IMR-90 (cell line): ENCODE measurements at places on chromosomes 1 and 21. TPM values are rescaled to one million over a fixed set of nuclear protein-coding genes. Genes with fewer than 3 reads are reported as not detected.
A peak's percentile ranks its signal among the peaks of the same experiment; 100 is the strongest.

DNA sequence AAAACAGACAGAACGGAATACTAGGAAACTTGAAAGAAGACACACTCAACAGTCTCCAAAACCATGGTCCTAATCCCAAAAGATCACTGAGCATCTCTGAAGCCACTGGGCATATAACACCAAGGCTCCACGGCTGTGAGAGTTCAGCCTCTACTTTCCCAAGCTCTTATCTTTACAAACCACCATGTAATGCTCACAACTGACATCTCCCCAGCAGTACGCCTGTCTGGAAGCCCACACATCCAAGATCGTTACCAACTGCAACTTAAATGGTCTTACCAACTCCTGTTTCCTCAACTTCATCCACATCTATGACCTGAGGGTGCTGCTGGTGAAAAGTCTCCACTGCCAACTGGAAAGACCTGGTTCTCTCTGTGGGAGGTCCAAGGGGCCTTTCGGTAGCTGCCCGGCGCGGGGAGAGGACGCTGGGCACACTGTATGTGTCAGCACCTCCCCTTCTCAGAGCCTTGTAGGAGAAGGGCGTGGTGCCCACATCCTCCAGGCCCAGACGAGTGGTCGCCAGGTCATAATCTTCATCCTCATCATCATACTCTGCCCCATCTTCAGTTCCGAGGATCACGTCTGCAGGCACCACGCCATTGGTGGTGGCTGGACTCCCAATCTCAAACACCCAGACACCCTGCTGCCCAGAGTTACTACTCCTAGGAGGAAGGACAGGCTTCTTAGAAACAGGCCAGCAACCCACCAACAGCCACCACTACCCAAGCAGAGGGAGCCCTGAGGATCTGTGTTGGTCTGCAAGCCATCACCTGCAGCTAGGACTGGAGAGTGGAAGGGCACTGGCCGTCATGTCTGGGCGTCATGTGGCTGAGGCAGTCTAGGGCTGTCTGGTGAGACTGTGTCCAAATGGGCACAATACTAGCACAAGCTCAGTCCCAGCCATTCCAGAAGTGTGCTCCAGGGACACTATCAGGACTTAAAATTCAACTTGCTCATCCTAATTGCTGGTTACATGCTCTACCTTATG, 23.0 kb downstream of the NID1 start:
- DNase-seq = no peak

- DNase-seq = no peak
Observed at GRCh38 chr1:218557731-218558130, 212.6 kb downstream of the TGFB2 start.

- DNase-seq = no peak
Observed at GRCh38 chr1:17881761-17882160, 126.6 kb downstream of the ACTL8 start.

- DNase-seq = peak; percentile 23
Observed at GRCh38 chr1:10374442-10374860, 24.4 kb upstream of the PGD start.

DNA sequence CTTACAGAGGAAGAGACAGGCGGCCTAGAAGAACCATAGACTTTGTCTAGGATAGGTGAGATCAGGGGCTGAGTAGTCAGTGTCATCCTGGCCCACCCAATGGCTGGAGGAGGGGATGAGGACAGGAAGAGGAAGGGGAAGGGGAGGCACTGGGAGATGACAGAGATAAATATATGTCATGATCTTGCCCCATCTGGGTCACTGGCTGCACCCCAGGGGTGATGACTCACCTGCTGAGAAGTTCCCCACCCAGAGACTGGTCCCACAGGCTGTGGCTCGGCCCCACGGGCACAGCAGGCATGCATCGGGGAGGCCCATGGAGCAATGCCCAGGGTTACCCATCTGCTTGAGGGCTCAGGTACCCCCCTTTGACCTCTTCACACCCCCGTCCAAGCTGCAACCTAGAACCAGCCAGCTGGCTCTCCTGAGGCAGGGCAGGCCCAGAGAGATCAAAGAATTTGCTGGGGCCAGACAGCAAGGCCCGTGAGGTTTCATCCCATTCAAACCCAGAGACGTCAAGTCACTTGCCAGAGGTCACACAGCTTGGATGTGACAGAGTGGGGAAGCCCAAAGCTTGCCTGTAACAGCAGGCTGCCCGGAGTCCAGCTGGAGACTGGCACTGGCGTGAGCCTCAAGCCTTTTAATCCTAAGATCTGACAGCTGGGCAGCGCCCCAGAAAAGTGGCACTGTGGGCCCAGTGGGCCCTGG, 34.7 kb upstream of the CASZ1 start:
- no peak for DNase-seq

- DNase-seq = no peak
Observed at GRCh38 chr21:46304955-46305354, 18.7 kb downstream of the C21orf58 start.

DNA sequence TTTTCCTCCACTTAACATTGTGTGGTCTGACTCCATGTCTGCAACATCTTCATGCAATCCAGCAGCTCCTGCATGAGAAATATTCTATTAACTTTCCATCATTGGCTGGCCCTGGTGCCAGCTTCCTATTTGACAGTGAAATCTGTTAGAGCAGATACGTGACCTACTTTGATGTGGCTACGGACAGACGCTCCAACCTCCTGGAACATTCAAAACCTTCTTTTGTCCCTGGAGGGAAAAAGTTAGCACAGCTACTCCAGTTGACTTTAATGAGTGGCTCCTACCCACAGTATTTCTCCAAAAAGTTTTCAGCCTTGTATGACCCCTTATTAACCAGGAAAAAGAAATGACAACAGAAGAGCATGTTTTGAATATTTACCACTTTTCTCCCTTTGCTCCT, 22.0 kb downstream of the PRAMEF20 start:
- DNase-seq = no peak

- no peak for DNase-seq
Observed at GRCh38 chr1:88060750-88061491, 623.2 kb upstream of the PKN2 start.

DNA sequence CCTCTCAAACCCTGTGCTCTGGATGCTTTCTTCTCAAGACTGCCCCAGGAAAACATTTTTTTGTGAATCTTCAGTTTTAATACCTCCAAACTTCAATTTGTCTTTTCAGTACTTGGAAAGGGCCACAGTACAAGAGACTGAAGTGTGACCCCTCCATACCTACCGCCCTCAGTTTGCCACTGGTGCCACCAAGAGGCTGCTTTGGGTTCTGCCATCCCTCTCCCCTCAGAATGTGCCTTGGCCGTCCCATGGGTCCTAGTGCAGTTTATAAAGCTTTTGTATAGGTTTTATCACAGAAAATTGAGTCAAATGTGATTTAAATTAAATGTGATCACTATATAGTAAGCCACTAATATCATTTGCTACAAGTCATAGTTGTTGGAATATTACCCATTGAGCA, 60.8 kb upstream of the PGD start:
- peak; percentile 34 for DNase-seq

DNA sequence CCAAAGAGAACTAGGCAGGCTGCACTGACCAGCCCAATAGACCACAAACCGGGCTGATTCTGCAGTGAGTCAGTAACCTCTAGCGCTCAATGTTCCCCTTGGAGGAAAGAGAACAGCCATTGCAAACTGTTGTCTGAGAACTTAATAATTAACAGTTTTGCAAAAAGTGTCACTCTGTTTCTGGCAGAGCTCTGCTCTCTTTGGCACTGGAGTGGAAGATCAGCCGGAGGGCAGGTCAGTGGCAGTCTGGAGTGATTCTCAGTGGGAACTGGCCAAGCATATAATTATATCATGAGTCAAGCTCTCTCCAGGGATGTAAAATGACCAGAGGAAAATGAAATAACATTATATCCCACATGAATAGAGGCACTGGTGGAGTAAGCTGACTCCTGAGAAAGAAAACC, 238.3 kb downstream of the HLX start:
- peak; percentile 77 for DNase-seq

GRCh38 chr1:244092293-244092963, 41.3 kb downstream of the ZBTB18 start:
- peak; percentile 67 for DNase-seq

DNA sequence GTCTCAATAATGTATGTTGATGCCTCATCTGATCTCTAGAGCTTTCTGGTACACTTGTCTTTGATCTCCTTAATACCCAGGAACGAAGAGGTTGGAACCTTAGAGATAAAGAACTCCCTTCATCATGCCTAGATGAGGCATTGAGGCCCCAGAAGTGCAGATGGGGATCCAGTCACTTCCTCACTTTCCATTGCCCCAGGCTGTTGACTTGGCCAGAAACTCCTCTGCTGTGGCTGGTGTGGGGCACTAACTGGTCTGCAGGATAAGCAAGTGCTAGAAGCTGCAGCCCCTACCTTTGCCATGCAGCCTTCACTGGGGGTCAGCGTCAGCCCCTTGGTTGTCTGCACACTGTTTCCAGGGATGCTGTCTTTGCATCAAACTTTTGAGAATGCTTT, 49.9 kb downstream of the STUM start:
- DNase-seq = no peak

DNA sequence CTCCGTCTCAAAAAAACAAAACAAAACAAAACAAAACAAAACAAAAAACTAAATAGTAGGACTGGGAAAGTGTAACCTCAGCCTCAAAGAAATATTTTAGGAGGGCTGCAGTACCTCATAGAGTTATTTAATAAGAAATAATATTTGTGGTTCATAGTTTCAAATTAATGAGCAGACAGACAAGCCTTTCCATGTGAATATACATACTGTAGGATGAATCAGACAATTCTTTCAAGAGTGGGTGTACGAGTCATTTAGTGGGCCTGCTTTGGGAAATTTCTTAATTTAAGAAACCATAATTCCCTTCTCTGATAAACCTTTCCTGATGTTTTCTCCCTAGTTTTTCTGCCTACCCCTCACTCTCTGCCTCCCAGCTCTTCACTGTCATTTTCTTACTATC, 52.5 kb downstream of the CDC14A start:
- DNase-seq = peak; percentile 54

GRCh38 chr1:201586806-201587205, 47.9 kb downstream of the NAV1 start:
- DNase-seq = no peak

- DNase-seq = peak; percentile 42
Observed at GRCh38 chr1:162141281-162142054, 72.0 kb downstream of the NOS1AP start.

- DNase-seq = no peak
Observed at GRCh38 chr1:231750296-231750695, 123.7 kb downstream of the DISC1 start.

- DNase-seq = no peak
Observed at GRCh38 chr21:34977333-34977732, 71.8 kb downstream of the RUNX1 start.

GRCh38 chr1:192916021-192916420, 107.2 kb downstream of the RGS2 start:
- no peak for DNase-seq

DNA sequence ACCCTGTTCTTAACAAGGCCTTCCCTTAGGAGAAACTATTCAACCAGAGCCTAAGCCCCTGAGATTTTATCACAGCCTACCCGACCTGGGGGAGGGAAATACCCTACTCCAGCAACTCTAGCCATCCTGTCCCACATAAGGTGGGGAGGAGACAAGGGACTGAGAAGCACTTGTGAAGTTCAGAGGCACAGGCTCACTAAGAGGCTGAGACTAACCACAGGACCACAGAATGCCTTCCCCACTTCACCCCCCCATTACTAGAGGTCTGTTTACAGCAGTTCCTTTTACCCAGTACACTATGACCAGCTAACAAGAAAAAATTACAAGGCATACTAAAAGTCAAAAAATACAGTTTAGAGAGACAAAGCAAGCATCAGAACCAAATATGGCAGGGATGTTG, 86.8 kb downstream of the TEX35 start:
- DNase-seq = no peak

DNA sequence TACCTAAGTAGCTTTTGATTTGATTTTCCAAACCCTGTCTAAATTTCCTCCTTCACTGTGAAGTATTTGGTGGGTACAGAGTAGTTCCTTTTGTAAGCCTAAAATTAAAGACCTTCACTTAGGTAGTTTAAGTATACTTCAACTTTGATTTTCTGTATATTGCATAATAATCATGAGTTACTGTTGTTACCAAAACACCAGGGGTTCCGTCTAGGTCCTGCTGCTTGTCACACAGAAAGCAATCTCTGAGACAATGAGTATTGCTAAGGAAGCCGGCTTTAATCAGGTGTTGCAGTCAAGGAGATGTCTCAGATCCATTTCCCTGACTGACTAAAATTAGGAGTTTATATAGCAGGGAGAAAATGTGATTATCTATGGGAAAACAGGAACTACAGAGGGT, 15.3 kb downstream of the RPS6KC1 start:
- DNase-seq = no peak

GRCh38 chr1:202568410-202568809, 141.8 kb downstream of the SYT2 start:
- no peak for DNase-seq

DNA sequence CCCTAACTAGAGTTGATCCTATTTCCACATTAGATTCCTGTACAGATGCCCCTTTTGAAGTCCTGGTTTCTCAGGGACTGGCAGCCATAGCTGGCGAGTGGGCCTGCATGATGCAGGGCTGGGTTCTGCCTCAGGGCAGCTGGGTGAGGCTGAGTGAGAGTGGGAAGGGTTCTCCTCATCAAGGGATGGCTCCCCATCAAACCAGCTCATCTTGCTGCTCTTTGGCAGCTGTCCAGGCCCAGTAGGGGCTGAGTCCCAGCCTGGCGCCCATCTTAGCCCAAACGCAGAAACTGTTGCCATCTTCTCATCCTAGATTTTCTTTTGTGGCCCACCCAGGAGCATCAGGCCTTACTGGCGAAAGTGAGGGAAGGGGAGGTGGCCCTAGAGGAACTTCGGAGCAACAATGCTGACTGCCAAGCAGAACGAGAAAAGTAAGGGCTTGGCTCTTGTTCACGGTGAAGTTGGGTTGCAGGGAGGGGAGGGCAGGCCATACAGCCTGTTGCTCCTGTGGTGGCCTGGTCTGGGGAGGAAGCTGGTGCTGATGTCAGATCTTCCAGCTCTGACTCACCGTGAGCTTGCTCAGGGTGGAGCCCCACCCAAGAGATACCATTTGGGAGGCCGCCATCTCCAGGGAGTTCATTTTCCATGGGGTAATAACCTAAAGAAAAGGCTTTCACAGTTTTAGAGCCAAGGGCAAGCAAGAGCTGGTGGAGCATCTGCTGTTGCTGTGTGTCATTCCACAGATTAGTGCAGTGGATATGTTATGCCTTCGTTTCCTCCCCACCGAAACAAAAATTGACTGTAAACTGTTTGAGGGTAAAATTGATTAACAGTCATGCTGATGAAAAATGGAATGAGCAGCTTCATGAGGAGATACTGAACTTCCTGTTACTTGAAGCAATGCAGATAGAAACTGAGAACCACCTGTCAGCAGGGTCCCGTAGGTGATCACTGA, 34.7 kb downstream of the TUFT1 start:
- DNase-seq = peak; percentile 87

Gene SLC6A17
- 0.54 and 0.83 TPM in 2 replicates for total RNA-seq

Gene ALPL
- total RNA-seq = 0.54 and 0.56 TPM in 2 replicates

Gene CFAP107
- not detected in 2 replicates for total RNA-seq

Gene VWA5B1
- total RNA-seq = not detected in 2 replicates

Gene SIM2
- total RNA-seq = 1.9 and 2.2 TPM in 2 replicates

Gene ELF3
- under 0.01 TPM in 1 of 2 replicates, not detected in the other for total RNA-seq

Gene CCDC30
- total RNA-seq = under 0.01 and 0.18 TPM in 2 replicates

Gene GSTM1
- total RNA-seq = not detected in 2 replicates

Gene HAO2
- total RNA-seq = not detected in 2 replicates

Gene GUCA2A
- total RNA-seq = not detected in 2 replicates

Gene JAM2
- total RNA-seq = 0.72 and 0.83 TPM in 2 replicates

Gene UTS2
- not detected in 2 replicates for total RNA-seq

Gene PLA2G2A
- total RNA-seq = not detected in 2 replicates

Gene HCRTR1
- not detected in 2 replicates for total RNA-seq

Gene LRP8
- total RNA-seq = 11.1 and 12.0 TPM in 2 replicates

Gene PODN
- 0.54 and 0.56 TPM in 2 replicates for total RNA-seq

Gene CD84
- total RNA-seq = not detected in 2 replicates
